MG63 (cell line): ENCODE measurements at places on chromosomes 11 and 22.

DNA sequence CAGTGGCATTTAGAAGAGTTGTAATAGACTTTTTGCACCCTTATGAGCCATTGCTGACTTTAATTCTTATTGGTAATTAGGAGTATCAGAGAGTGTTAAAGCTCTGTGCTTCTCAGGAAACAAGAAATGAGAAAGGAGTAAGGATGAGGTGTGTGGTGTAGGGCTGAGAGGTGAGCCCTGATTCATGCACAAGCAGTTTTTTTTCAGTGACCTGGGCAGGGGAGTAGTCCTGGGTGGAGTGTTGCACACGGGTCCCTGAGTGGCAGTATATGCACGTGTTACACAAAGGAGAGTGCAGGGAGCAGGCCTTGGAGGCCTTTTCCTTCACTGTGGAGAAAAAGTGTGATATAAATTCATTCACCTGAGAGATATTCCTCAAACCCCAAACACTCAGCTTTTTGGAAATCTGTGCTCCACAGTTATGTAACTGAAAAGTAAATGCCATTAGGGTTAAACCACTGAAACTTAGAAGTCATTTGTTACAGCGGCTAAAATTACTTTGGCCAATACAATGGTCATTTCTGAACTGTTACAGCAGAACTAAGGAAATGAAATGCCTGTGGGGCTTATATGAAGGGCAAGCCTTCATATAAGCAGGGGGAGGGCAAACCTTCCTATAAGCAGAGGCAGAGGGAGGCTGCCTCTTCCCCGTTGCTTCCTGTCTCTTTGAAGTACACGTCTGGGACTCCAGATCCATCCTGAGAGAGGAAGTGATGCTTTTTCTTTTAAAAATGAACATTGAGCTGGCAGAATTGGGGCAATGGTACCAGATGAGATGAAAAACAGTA is 62.6 kb upstream of the OLFML1 start:
- no peak for DNase-seq

- no peak for DNase-seq
Measured at GRCh38 chr11:27295928-27296327, 67.1 kb downstream of the CCDC34 start.

- DNase-seq, result no peak
Measured at GRCh38 chr11:82906236-82906635, 4.7 kb downstream of the DDIAS start.

DNA sequence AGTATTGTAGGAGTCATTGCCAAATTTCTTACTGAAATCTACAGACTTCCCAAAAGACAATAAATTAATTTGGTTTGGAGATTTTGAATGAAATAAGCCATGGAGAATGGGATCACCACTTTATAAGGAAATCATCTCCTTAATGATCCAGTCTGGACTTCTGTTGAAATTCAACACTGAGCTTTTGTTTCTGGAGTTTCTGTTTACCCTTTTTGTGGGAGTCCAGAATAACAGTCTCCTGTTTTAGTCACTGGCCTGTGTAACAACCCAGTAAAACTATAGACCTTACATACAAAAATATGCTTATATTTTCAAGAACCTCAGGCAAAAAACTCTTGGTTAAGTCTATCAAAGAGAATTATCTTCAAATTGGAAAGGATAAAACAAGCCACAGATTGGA is 321.7 kb upstream of the PLET1 start:
- DNase-seq, result no peak

GRCh38 chr11:69870766-69871165 is 51.5 kb upstream of the FGF3 start:
- no peak for DNase-seq

DNA sequence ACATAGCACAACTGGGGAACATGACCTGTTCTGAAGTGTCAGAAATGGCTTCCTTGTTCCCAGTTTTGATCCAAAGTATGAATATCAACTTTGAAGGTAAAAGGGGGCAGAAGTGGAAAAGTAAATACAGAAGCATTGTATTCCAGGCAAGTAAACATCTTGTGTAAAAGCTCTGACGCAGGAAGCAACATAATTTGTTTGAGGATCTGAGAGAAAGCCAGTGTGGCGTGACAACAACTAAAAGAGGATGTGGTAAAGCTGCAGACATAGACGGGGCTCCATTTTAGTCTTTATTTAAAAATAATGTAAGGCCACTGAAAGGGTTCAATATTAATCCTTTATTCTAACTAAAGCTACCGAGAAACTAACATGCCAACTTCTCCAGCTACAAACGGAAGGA is 310.2 kb downstream of the DLG2 start:
- DNase-seq, result no peak

DNA sequence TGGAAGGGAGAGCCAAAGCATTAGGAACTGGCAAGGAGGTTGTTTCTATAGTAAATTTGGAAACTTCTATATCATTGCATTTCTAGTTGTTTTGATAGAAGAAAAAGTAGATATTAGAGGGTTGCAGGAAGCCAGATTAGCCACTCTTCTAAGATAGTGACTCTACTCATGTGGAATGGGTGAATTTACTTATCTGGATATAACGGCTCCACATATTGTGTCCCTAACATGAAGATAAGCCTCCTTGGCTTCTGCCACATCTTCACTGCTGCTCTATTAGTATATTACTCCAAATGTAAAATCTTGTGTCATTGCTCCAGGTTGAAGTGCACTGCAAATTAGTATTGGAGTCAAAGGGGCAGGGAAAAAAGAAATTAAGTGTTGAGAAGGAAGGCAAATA is 283.3 kb downstream of the CASP12 start:
- DNase-seq, result no peak

GRCh38 chr11:79150966-79151365 is 289.9 kb downstream of the TENM4 start:
- DNase-seq, result no peak

DNA sequence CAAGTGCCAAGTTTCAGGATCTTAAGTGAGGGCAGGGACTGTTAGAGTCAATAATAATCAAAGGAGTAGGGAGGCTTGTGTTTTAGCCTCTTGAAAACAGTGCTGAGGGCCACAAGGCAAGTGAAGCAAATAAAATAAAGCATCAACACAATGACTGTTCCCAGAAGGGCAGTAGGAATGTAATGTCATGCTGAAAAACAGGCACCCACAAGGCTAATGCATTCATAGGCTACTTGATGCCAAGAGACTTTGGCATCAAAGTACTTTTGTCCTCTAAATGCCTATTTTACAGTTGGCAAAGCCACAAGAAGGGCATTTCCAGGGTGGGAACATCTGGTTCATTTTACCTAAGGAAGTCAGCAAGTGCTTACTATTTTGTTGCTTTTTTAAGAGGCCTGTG is 22.9 kb downstream of the RAB39A start:
- no peak for DNase-seq

- DNase-seq, result peak; percentile 43
Measured at GRCh38 chr11:119155733-119156492, 7.1 kb downstream of the ABCG4 start.

- peak; percentile 72 for DNase-seq
Measured at GRCh38 chr11:65915101-65915820, 3.6 kb downstream of the C11orf68 start.

DNA sequence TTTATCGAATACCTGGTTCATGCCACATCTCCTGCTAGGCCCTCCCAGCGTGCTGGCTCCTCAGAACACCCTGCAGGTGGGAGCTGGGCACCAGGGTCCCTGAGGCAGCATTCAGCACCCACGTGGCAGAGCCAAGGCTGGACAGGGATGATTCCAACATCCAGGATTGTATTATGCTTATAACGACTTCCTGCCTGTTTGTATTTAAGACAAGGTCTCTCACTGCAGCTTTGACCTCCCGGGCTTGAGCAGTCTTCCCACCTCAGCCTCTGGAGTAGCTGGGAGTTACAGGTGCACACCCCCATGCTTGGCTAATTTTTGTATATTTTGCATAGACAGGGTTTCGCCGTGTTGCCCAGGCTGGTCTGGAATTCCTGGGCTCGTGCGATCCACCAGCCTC is 64.7 kb upstream of the WNT7B start:
- DNase-seq, result no peak

- DNase-seq, result no peak
Measured at GRCh38 chr11:86442420-86442819, 67.7 kb downstream of the CCDC81 start.

DNA sequence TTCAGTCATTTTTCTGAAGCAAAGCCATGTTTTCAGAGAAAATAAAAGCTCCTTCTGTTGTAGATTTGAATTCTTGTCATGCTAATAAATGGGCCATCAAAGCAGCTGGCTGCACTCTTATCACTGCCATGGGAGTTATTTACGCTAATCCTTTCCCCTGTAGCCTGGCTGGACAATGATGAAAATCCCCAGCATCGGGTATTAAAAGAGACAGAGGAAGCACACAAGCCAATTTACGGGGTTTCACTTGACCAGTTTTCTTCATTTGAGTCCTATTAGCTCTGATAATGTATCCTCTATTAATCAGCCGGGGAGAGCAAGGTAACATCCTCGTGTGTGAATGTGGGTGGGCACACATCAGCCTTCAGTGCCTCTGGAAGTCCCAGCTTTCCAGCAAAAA is 470.2 kb upstream of the API5 start:
- DNase-seq, result no peak

GRCh38 chr22:33519071-33519973 is 401.0 kb downstream of the LARGE1 start:
- DNase-seq, result peak; percentile 7

- no peak for DNase-seq
Measured at GRCh38 chr11:112334381-112334780, 73.7 kb upstream of the PLET1 start.

DNA sequence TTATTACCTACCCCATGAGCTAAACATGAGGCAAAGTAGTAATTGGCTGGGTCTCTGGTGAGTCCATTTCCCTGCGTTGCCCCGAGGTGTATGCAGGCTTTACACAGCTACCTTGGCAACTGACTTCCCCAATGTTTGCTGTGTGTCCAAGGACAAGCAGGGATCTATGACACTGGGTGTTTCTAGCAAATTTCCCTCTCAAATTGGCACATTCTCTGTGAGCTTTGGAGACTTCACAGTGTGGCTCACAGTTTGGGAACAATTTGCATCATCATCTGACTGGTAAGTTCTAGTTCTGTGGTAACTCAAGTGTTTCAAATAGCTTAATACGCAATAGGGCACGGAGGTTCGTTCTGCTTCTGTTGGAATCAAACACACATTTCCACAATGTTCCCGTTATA is 12.5 kb downstream of the NNMT start:
- no peak for DNase-seq

DNA sequence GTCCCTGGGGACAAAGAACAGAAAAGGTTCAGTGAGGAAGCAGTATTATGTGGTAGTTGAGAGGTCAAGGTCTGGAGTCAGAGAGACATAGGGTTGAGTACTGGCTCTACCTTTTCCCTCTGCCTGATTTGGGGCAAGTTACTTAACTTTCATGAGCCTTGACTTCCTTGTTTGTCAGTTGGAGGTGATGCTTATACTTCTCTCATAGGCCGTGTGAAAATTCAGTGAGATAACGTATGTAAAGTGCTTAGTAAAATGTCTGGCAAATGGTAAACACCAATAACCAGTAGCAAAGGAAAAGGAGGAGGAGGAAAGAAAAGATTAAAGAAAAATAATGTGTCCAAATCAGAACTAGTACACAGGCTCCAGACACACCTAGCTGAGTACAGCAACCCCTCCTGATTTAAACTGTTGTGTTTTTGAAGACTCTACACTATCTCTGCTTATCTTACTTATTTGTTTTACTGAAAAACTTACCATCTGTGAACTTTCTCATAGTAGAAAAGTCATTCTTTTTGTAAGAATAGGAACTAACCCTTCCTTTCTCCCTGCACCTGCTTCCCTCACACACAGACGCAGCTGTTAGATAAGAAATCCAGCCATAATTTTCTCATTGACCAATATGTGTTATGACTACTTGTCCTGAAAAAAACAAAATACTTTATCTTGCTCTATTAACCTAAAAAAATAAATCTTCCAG is 126.9 kb downstream of the CD44 start:
- DNase-seq, result no peak

- no peak for DNase-seq
Measured at GRCh38 chr11:31050061-31050765, 319.3 kb downstream of the DCDC1 start.

DNA sequence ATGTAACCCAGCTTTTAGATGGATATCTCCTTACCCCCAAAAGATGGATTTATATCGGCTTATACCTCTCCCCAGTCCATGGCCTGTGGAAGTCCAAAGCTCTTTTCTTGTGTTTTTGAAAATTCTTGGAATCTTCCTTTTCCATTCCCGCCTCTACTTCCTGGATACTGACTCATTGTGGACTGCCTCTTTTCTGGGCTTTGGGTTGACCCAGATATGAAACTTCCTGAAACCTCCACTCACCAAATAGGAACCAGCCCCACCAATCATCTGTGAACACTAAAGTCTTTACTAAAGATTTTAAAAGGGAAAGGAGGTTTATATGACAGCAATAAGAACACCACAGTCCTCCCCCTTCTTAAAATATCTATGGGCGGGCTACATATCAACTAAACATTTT is 163.4 kb upstream of the SYN3 start:
- no peak for DNase-seq

- no peak for DNase-seq
Measured at GRCh38 chr11:75196426-75196825, 44.1 kb upstream of the TPBGL start.

GRCh38 chr22:45628515-45628914 is 43.1 kb upstream of the ATXN10 start:
- no peak for DNase-seq

GRCh38 chr11:8384199-8384821 is 120.6 kb upstream of the LMO1 start:
- DNase-seq, result peak; percentile 42

GRCh38 chr11:123588117-123588863 is 66.1 kb downstream of the SCN3B start:
- no peak for DNase-seq

GRCh38 chr22:36563898-36564297 is 34.9 kb upstream of the EIF3D start:
- no peak for DNase-seq

DNA sequence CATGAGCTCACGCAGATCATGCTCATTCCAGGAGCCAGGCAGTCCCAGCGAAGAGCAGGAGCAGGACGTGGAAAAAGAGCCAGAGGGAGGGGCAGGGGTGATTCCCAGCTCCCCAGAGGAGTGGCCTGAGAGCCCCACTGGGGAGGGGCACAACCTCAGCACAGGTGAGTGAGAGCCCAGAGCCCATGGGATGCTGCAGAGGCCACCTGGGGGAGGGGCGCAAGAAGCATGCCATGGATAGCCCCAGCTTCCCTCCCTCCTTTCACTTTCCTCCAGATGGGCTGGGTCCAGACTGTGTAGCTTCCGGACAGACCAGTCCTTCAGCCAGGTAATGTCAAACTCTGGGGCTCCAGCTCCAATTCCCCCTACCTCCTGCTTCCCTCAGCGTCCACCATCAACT is 6.2 kb downstream of the SMTNL1 start:
- DNase-seq, result no peak

- peak; percentile 60 for DNase-seq
Measured at GRCh38 chr22:26665813-26666231, 8.4 kb downstream of the MIAT start.

GRCh38 chr22:50119768-50120251 is 30.0 kb downstream of the MOV10L1 start:
- DNase-seq, result no peak

- DNase-seq, result no peak
Measured at GRCh38 chr11:71963468-71963867, 34.6 kb downstream of the RNF121 start.
